ENCODE measurements at places on chromosomes 7 and 10.

GRCh38 chr10:118531105-118531852 lies 64.2 kb downstream of the PRLHR start:
- DNase-seq: no peak

DNA sequence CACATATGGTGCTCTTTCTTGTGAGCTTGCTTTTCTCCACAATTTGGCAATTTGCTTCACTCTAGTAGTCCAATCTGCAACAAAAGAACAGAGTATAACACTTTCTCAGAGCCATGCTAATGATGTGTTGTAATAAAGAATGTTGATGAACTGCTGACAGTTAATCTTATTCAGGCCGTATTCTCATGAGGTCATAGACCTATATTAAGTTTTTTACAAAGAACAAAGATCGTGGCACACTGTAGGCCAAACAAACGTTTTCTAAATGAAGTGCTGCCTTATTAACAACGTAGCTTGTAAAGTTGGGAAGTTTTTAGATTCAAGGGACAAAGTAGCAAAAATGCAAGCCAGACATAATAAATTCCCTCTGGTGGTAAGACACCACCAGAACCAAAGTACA lies 160.1 kb downstream of the GALNT11 start:
- DNase-seq: no peak

DNA sequence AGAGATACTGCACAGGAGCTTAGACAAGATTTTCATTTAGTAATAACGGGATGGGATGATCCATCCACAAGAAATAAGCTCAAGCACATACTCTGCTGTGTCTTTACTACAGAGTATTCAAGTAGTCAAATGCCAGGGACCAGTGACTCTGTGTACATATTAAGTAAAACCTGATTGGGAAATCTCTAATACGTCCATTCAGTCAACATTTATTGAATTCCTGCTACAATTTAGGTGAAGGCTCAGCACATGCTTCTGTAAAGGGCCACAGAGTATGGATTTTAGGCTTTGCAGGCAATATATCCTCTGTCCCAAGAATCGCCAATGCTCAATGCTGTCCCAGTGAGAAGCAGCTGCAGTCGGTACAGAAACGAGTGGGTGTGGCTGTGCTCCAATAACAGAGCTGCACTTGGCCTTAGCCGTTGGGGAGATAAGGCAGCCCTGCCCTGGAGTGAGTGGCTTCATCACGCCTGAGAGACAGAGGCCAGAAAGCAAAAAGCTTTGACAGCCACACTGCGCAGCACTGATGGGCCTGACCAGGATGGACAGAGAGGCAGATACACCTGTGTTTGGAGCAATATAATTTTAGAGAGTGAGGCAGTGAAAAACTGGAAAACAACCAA lies 186.8 kb downstream of the PARD3 start:
- no peak for DNase-seq

DNA sequence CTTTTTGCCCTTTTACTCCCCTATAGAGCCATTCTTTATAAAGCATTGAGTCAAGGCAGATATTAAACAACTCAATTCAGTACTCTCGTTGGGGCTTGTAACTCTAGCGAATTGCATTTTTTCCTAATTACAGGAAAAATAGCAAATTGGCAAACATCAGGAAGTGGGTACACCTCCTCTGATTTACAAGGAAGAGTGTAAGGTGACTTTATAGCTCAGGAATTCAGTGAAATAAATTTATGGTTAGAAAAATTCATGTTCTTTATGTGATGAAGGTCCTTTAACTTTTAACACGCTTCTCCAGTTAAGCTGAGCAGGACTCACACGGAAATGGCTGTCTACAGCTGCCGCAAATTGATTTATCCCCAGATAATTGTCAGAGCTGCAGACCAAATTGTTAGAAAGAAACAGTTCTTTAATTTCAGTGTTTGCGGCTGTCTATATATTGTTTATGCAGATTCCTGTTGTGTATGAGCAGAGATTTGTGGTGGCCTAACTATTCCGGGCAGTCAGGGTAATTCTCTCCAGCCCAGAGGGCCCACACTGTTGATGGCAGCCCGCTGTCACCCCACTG lies 151.1 kb upstream of the MKI67 start:
- no peak for DNase-seq

DNA sequence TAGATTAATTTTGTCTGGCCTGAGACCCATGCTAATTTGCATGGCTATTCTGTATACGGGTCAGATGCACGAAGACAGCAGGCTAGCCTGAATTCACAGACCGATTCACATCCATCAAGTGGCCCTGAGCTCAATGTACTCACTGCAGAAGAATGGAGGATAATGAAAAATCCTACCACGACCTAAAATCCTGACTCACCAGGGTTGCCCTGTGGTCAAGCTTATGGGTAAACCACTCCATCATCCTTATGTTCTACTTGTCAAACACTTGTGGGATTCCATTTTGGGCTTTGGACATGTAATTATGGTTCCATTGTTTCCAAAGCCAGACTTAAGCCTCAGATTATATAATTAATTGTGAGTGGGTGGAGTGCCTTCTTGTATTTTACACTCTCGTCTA lies 110.4 kb upstream of the ZNF438 start:
- no peak for DNase-seq

- no peak for DNase-seq
Measured at GRCh38 chr10:13310518-13311176, 10.8 kb upstream of the PHYH start.

DNA sequence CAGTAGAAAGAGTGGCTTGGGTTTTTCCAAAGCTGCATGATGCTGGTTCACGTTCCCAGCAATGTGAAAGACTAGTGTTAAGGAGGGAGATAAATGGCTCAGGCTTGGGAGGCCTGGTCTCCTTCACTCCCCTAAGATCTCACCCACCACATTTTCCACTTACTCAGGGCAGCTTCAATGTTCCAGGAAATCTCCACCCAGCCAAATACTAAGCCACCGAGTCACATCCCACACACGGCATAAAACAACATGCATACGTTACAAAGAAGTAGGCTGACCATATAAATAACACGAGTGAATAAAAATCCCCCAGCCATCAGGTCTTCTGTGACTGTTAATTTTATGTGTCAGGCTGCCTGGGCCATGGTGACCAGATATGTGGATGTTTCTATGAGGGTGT lies 303.5 kb downstream of the SFMBT2 start:
- DNase-seq: no peak

All from NCI-H1694 treated with DMSO at 0.1 percent for 48 hours (cell line).